ENCODE measurements at places on chromosomes 16 and 17. TPM values are rescaled to one million over a fixed set of nuclear protein-coding genes. Genes with fewer than 3 reads are reported as not detected.
A peak's percentile ranks its signal among the peaks of the same experiment; 100 is the strongest.

HEATR9 gene
- total RNA-seq, result not detected

PRR29 gene
- not detected for total RNA-seq

DCXR gene
- total RNA-seq, result 167 TPM

KRTAP4-3 gene
- total RNA-seq, result not detected

TERB1 gene
- total RNA-seq, result not detected

CES4A gene
- 3.0 TPM for total RNA-seq

CMTM2 gene
- total RNA-seq, result not detected

DNA sequence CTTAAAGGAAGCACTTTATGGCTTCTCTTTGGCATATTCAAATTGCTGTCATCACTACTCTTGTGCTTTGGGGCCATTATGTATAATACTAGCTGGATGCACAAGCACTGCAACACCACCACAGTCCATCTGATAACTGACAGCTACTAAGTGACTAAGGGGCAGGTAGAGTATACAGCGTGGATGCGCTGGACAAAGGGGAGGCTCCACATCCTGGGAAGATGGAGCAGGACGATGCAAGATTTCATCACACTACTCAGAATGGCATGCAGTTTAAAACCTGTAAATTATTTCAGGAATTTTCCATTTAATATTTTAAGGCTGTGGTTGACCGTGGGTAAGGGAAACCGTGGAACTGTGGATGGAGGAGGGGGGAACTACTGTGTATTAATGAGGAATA lies 25.0 kb downstream of the MPRIP start:
- no peak for DNase-seq

DNA sequence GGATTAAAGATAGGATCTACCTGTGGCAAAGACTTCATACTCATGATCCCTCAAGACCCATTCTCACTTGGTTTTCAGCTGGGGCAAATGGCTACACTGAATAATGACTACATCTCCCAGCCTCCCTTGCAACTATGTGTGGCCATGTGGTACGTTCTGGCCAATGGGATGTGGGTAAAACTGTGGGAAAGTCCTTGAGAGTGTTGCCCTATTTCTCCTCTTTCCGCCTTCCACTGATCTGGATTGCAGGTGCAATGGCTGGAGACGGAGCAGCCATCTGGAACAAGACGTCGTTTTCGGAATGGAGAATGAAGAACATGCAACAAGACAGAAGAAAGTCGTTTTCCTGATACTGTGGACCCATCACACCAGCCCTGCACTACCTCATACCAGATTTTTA lies 48.5 kb downstream of the HAPSTR1 start:
- DNase-seq, result peak; percentile 50

GRCh38 chr16:14140923-14141322 lies 69.8 kb downstream of the MRTFB start:
- DNase-seq, result no peak

- no peak for DNase-seq
Observed at GRCh38 chr16:74322301-74322710, 25.7 kb downstream of the PSMD7 start.

DNA sequence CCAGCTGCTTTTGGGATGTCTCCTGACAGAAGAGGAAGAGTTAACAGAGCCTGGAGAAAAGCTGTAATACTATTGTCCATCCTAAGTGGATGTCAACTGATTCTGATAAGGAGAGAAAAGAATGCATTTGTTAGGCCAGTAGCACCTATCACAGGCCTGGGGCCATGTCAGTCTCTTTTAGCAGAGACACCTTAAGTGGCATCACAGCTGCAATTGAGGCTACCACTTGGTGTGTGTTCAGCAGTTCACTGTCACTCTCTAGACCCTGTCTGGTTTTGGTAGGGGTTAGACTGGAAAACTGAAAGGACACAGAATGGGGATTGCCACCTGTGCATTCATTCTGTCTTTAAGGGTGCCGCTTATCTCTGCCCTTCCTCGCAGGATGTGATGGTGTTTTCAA lies 42.0 kb downstream of the PSMD12 start:
- DNase-seq, result no peak

GRCh38 chr16:85061566-85061965 lies 34.0 kb downstream of the KIAA0513 start:
- DNase-seq, result no peak

- no peak for DNase-seq
Observed at GRCh38 chr17:17326275-17326875, 23.2 kb downstream of the NT5M start.

- DNase-seq, result no peak
Observed at GRCh38 chr17:8837563-8838075, 29.9 kb downstream of the PIK3R6 start.

DNA sequence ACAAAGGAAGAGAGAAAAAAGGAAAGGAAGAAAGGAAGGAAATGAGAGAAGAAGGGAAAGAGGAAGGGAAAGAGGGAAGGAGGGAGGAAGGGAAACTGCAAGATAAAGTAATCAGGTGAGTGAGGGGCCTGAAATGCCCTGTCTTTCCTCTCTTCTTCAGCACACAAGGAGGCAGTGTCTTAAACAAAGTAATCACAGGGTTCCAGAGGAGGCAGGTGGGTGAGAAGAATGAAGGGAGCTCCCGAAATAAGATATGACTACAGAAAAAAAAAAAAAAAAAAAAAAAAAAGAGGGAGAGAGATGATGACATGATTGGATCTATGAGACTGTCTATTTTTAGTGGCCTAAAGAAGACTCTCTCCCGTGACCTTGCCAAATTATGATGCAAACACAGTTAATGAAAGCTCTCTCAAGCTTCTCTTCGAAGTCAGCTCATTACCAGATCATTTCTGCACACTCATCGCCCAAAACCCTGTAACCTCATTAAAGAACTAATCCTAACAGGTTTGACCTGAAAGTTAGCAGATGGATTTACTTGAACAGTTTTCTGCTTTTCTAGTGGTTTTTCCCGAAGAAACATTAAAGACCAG lies 53.6 kb downstream of the CDH11 start:
- no peak for DNase-seq

DNA sequence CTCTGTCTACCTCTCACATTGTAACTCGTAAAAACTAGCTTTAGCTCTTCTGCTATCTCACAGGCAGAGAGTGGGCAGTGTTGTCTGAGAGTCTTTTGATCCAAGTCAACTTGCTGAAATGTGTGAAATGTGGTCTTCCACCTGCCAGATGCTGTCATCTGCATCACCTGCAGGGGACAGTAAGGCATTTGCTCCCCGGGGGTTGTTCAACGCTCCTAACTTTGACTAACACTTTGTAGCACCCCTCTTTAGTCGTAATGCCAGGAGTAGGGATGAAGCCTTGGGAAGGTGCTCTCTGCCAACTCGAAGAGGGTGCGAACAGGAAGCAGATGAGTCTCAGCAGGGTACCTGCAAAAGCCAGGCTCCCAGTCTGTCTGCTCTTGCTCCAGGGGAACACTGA lies 36.1 kb downstream of the SNX11 start:
- DNase-seq, result no peak

DNA sequence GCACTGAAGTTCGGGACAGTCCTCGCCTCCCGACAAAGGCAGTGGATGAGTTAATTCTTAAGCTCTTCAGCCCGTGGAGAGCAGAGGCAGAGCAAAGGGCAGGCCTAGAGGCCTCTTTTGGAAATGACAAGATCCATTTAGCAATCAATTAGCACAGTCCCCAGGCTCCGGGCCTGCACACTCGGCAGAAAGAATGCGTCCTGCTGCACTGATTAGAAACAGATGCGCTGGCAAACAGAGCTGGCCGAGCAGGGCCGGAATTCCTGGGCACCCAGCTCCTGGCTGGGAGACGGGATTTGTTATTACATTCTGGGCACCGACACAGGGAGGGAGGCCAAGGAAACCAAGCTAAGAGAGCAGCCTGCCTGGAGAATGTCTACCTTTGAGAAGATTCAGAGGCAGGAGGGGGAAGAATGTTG lies 162.9 kb downstream of the COPRS start:
- no peak for DNase-seq

GRCh38 chr16:48602356-48603014 lies 7.5 kb downstream of the N4BP1 start:
- DNase-seq, result no peak

- no peak for DNase-seq
Observed at GRCh38 chr16:2236337-2237101, at the start of gene DNASE1L2. DNASE1L2 (plus strand) TSS chr16:2236444; CDS start chr16:2236817, 373 bp downstream.

DNA sequence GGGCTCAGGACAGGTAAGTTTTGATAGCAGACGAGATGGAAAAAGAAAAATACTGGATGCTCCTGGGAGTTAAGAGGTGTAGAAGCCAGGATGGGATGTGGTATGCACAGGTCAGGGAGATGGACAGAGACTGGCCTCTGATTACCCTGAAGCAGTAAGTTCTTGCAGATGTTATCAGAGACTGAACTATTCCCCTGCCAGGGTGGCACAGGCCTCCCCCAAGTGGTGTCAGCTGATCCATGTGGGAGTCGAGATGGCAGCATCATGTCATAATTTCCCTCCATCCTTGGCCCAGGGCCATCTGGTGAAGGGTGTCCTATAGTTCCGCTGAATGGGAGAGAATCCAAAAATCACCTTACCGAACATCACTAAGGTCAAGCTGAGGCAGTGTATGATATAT lies 14.1 kb upstream of the NKD1 start:
- no peak for DNase-seq

DNA sequence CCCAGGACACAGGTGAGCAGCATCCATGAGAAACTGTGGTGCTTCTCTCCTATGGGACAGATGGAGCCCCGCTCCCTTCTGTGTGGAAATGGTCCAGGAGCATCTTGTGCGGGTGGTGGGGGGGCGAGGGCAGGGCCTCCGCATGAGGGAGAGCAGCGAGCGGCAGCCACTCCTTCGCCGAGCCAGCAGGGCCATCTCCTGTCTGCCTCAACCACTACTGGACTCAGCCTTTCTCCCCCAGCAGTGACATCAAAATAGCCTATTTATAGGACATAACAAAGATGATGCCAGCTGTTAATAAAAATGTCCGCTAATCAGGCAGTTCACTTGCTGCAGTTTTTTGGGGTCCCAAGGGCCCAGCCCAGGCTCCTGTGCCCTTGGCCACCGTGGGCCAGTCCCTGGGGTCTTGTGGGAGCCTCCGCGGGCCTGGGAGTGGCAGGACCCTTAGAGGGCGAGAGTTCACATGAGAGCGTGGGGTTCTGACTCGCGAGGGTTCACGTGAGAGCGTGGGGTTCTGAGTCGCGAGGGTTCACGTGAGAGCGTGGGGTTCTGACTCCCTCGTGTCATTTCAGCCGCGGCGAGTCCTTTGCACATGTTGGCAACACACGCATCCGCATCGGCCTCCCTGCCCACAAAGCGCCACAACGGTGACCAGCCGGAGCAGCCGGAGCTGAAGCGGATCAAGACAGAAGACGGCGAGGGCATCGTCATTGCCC lies 47.4 kb downstream of the WDR45B start:
- no peak for DNase-seq

DNA sequence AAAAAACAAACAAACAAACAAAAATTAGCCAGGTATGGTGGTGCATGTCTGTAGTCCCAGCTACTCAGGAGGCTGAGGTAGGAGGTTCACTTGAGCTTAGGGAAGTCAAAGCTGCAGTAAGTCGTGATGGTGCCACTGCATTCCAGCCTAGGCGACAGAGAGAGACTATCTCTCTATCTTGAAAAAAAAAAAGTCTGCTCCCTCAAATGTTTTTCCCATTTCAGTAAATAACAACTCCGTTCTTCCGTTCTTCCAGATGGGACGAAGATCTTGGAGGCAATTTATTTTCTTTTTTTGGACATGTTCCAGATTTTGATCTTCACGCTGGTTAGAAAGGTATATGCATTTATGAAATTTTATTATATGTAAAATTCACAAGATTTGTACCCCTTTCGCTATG lies 19.0 kb downstream of the ERAL1 start:
- DNase-seq, result no peak

Data from HT-29 (cell line).